ENCODE measurements at places on chromosomes 1 and 21.

DNA sequence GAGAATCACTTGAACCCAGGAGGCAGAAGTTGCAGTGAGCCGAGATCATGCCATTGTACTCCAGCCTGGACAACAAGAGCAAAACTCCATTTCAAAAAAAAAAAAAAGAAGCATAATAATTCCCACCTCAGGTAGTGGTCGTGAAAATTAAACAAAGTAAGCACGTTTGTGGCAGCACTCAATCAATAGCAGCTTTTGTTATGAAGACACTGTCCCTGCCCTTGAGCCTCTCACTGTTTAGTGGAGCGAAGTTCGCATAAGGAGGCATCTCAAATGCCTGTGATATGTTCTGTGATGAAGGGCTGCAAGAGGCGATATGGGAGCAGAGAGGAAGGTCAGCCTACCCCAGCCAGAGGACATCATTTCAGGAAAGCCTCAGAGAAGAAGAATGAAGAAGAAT, 43.8 kb upstream of the RASAL2 start:
- DNase-seq = no peak

DNA sequence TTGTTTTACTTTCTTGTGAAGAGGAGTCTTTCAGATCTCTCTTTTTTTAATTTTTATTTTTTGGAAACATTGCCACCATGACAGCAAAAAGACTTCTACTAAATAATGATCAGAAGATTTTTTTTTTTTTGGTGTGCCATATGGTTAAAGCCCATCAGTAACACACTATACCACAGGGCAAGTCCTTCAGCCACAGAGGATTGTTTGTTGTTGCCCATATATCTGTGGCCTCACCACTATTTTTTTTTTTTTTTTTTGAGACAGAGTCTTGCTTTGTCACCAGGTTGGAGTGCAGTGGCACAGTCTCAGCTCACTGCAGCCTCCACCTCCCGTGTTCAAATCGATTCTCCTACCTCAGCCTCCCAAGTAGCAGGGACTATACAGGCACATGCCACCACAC, 29.2 kb downstream of the UAP1 start:
- DNase-seq = no peak

GRCh38 chr1:60573726-60574409, 500.3 kb upstream of the C1orf87 start:
- peak; percentile 83 for DNase-seq

DNA sequence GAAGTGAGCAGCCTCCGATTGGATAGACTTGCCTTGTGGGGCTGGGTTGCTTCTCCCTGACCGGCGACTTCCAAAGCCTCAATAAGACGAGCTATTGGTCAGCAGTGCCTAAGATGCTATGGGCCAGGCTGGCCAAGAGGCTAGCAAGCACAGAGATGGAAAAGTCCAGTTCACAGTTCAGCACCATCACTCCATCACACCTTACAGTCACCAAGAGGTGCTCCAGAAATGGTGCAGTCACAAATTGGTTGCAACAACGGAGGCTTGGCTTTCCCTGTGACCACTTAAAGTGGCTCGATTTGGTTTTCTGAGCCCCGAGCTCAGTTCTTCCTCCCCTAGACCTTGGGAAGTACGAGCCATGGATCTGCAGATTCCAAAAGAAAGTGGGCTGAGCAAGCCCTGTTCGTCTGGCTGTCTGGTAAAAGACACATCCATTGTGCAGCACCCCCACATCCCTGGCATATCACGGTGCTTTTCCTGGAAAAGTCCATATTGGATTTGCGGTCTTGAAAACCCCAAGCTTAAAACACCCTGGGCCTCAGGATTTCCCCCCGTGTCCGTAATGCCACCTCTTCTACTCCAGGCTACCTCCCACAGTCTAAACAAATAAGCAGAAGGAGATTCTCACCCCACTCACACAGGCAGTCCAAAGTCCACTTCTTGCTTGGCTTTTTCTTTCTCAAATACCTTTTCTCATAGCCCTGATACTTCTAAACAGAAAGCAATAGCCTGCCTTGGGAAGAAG, 1.3 kb downstream of the SLAMF1 start:
- DNase-seq = no peak

- DNase-seq = peak; percentile 49
Observed at GRCh38 chr1:167059045-167059808, 30.9 kb downstream of the GPA33 start.

DNA sequence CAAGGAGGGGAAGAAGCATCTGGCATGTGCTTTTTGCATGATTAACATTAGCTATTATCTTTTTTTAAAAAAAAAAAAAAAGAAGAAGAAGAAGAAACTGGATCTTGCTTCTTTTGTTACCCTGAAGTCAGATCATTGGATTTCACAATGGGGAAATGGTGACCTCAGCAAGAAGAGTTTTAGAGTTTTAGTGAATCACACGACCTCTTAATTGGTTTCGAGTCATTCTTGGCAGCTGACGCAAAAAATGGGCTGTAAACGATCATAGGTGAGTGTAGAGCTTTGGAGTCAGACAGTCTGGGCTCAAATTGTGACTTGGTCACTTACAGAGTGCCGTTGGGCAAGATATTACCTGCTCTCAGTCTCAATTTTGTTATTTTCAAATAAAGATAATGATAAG, 33.3 kb upstream of the PGBD5 start:
- DNase-seq = peak; percentile 68

DNA sequence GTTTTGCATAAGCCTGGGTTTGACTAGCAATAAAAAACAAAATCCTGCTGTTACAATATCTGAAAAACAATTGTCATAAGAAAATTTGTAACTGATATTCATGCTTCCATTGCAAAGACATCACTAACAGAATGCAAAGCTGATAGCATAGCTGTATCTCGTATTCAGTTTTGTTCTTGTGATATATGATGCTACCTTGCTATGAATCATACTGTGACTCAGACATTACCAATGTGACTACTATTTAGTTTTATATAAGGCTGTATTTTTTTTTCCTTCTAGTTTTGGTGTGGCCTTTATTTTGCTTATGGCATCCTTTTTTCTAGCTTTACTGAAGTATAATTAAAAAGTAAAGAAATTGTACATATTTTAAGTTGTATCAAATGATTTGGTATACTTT, 1381.8 kb downstream of the MRPL39 start:
- DNase-seq = peak; percentile 42

GRCh38 chr1:11874258-11874562, 15.5 kb upstream of the NPPB start:
- no peak for DNase-seq

GRCh38 chr1:191804311-191804710, 354.0 kb upstream of the RGS18 start:
- no peak for DNase-seq

- no peak for DNase-seq
Observed at GRCh38 chr1:26913754-26914619, at the start of gene NR0B2. Gene NR0B2, minus strand, starts transcription at chr1:26913975. Its CDS starts 35 bp downstream, at chr1:26913940.

GRCh38 chr1:202571719-202572339, 138.4 kb downstream of the SYT2 start:
- DNase-seq = no peak

- peak; percentile 80 for DNase-seq
Observed at GRCh38 chr1:203268901-203269653, 36.2 kb upstream of the BTG2 start.

- no peak for DNase-seq
Observed at GRCh38 chr1:17436380-17437174, 2.9 kb downstream of the RCC2 start.

- no peak for DNase-seq
Observed at GRCh38 chr1:6170742-6171201, 9.3 kb downstream of the CHD5 start.

DNA sequence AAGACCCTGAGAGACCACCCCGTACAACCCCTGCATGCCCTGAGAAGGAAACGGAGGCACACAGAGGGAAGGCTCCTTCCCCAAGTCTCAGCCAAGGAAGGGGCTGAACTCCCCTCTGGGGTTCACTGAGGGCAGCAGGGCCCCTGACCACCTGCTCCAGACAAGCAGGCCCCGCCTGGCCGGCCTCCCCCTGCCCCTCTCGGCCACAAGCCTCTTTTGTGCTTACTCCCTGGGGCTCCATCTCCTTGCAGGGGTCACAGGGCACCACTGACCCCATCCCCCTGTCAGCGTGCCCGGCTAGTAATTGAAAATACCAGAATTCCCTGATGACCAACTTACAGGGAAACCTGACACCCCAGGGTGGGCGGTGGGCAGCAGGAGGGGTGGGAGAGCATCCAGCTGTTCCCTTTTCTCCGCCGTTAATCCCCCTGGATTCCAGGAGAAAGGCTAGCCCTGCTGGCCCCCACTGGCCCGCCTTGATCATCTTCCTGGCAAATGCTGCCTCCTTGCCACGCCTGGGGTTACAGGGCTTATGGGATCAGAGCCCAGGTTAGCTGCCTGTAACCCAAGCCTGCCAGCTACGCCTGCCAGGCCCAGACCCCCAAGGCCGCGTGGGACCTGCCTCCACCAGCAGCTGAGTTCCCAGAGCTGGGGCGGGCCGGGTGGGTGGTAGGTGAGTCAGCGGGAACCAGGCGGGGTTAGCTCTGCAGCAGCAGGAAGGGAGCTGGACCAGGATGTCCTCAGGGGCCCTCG, 96.1 kb downstream of the LACTBL1 start:
- peak; percentile 46 for DNase-seq

DNA sequence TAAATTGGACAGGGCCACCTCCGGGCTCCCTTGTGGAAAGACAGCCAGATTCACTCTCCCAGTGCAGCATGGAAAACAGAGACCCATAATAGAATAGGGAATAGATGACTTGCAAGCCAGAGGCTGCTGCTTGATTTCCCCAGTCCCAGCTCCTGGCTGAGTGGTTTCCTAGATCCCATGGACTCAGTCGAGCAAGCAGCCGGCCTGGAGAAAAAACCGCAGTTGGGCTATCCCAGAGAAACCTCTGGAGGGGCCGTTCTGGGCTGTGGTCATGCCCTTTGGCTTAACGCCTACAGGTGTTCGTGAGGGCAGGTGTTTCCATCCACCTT, 61.7 kb downstream of the ELK4 start:
- no peak for DNase-seq

DNA sequence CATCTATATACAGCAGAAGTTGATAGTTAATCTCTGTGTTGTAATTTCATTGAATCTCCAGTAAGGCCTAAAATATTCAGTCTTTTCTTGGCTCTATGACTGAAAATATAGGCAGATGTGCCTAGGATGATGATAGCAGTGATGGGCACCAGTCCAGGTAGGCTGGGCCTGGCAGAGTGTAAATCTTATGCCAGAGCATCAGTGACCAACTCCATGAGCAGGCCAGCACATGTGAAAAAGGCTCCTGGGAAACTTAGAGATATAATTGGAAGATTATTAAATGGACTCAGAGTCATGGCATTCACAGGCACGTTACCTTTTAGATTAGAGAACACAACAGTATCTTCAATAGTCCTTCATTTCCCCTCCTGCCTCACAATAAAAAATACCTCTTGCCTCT, 20.7 kb upstream of the CYYR1 start:
- no peak for DNase-seq

- DNase-seq = no peak
Observed at GRCh38 chr1:200343874-200344273, 66.0 kb downstream of the ZNF281 start.

DNA sequence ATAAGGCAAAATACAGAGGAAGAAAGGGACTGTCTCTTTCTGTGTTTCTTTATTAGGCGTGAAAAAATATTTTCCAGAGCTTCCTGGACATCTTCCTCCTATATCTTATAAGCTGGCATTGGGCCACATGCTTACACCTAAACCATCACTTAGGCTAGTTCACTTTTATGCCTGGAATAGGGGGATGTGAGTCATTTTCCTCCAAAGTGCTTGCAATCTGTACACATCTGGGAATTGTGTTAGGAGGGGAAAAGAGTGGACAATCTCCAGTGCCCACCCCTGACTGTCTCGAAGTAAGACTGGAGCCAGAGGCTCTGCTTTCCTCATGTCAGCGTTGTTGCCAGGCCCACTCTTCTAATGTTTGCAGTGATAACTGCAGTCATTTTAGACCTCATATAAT, 29.9 kb downstream of the GIPC2 start:
- DNase-seq = no peak

GRCh38 chr1:111656086-111657017, 36.8 kb downstream of the RAP1A start:
- peak; percentile 59 for DNase-seq

DNA sequence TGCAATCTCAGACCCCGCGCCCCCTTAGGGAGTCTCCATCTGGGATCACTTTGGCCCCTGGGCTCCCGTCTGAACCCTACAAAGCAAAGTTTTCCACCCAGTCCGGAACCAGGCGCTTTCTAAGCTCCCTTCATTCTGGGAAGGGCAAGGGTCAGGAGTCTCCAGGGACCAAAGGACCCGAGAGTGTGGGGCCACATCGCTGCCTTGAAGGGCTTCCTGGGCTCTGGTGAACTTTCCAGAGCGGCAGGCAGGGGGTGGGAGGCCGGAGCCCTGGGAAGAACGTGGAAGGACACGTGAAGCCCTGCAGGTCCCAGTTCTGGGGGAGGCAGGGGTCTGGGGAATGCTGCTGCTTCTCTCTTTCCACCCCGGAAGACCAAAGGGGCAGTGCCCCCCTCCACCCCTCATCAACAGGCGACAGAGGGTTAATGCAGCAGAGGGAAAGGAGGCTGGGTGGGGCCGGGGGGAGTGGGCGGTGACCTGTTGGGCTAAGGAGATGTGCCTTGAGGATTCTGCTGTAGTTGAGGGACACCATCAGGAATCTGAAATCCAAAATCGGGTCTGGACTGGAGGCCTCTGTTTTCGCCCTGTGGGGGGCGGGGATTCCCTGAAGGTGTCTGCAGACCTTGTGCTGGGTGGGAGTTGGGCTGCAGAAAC, 734 bp downstream of the CDK18 start:
- DNase-seq = peak; percentile 65

GRCh38 chr21:26599261-26599660, 26.2 kb upstream of the CYYR1 start:
- DNase-seq = no peak

DNA sequence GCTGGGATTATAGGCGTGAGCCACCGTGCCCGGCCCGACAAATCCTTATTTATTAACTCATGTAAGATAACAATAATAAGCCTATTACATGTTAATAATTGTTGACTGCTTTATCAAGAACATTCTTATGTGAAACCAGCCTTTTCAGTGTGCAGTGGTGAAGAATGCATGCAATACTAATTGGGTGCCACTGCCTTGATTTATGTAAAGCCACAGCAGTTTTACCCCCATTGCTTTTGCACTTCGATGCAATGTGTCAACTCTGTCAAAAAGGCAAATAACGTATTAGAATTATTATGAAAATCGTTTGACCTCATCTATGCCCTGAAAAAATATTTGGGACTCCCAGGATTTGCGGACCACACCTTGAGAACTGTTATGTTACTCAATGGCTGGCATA, 18.3 kb downstream of the NPR1 start:
- DNase-seq = no peak

DNA sequence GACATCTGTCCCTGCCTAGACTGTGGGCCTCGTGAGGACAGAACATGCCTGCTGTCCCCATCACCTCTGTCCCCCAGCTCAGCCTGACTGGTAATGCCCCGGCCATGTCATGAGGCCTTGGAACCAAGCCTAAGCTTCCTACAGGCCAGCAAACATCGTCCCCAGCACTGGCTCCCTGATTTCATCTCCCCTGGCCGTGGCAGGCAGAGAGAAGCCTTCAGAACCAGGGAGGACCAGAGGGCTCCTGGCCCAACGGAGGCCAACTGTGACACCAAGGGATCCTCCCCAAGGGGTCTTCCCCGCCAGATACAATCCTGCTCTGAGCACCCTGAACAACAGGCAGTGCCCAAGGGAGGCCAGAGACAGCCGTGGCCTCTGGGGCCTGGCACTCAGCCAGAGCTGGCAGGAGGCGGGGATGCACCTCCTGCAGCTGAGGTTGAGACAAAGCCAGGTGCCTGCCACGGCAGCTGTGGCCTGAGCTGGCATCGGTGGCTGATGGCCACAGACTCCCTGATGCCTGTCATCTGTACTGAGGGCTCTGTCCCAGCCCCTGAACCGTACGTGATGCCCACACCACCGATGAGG, 9.9 kb upstream of the NPHP4 start:
- peak; percentile 28 for DNase-seq
